ENCODE measurements at places on chromosomes 3 and 15.
A peak's percentile ranks its signal among the peaks of the same experiment; 100 is the strongest.

GRCh38 chr3:188598894-188599293 is 444.9 kb downstream of the LPP start:
- DNase-seq, result no peak

- no peak for DNase-seq
These were observed 149.5 kb downstream of the ALDH1A2 start for GRCh38 chr15:57915827-57916531.

- no peak for DNase-seq
These were observed 841.6 kb upstream of the DPPA4 start for GRCh38 chr3:110178965-110179364.

GRCh38 chr15:45705510-45706473 is 71.0 kb downstream of the SQOR start:
- peak; percentile 40 for DNase-seq

- no peak for DNase-seq
These were observed 59.9 kb upstream of the COL8A1 start for GRCh38 chr3:99578339-99578970.

GRCh38 chr3:186902154-186902553 is 28.2 kb upstream of the ST6GAL1 start:
- no peak for DNase-seq

GRCh38 chr3:140948460-140949249 is 7.0 kb downstream of the SLC25A36 start:
- no peak for DNase-seq

GRCh38 chr3:169686266-169686665 is 22.8 kb upstream of the MECOM start:
- DNase-seq, result no peak

DNA sequence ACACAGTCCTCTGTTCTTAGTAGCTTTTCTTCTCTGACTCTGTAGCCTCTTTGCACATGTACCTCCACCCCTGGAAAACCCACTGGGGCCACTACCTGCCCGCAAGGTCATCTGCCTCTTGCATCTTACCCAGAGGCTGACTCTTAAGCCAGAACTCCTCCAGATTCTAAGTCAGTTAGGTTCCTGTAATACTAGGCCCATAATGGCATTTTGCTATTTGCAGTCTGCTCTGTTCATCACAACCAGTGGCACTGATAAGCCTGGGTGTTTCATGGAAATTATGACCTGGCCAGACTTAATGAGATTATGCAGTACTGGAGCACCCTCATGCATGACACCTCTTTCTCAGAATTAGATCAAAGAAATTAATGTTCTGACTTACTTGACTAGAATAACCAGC is 31.7 kb upstream of the ATG7 start:
- DNase-seq, result no peak

DNA sequence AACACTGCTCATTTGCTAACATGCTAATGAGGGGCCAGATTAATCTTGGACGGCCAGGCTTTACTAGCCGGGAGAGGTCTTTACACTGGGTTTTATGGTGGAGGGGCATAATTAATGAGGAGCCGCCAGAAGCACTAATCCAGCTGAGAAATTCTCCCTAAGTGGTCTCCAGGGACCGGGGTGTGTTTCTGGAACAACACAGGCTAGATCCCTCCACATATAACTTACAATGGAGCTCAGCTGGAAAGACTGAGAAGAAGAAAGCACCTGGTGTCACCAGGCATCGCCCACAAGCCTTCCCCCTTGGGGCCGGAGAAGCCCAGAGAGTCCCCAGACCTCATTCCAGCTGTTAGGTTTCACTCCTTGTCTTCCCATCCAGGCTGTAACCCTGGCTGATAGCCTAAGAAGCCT is 127.5 kb downstream of the MEGF11 start:
- no peak for DNase-seq

DNA sequence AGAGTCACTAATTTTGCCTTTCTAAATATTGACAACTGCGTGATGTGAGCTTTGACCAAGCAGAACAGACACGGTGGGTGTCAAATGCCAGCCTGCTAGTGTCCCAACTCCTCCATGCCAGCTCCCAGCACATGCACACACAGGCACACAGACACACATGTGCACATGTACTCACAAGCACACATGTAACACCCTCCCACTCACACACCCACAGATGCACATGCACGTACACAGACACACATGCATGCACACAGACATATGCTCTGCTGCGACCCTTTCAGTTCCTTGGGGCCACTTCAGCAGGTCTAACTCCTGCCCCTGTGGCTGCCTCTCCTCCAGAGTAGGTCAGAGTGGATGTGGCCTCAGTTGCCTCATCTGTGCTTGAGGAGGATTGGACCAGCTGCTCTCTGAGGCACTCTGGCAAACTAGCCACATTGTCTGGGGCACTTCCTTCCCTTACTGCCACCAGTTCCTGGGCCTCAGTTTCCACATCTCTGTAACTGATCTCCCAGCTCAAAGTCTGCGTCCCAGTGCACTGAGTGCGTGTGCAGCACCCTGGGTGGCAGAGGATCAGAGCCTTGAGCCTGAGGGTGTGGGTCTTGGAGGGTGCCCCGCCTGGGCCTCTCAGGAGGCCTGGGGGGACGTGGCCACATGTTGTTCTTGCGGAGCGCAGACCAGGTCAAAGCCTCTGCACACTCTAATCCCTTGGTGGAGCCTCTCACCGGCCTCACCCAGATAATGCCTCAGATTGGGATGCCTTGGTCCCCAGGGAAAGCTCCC is 55.0 kb upstream of the PRR23E start:
- no peak for DNase-seq
